ENCODE measurements at places on chromosomes 16 and 17.

DNA sequence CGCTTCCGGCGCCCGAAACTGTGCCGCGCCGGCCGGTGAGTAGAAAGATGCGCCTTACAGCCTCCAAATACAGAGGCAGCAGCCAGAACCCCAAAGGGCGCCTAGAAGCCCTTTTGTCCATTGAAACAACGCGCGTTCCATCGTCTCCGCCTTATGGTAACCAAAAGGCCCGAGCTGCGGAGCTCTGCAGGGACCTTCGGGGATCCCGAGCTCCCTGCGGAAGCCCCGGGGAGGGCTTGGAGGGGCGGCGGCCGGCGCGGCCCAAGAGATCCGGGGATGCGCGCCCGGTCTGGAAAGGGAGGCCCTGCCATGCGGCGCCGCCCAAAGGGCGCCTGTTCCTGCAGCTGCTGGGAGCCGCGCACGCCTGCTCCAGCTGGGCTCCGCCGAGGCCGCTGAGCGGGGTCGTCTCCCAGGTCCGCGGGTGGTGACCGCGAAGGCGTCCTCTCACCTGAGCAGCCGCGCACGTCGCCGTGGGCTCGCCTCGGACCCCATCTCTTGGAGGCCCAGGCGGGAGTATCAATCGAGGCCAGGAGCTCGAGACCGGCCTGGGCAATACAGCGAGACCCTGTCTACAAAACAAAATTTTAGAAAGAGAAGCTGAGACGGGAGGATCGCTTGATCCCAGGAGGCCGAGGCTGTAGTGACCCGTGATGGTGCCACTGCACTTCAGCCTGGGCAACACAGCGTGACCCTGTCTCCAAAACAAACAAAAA, 742 bp upstream of the FBXO31 start:
- no peak for DNase-seq

DNA sequence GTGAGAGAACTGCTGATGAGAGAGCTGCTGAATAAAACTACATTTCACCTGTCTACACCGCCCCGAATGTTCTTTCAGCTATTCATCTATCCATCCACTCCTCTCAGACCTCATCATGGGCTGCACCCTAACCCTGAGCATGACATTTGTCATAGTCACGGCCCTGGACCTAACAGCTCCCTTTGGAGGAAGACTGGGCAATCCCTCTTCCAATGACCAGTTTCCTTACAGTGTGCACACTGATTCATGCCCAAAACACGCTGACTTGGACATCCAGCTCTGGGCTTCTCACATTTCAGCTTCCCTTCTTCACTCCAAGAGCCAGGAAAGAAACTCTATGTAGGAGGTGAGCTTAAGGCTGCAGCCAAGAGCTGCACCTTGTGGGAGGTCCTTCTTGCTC, 41.8 kb upstream of the ARL4D start:
- no peak for DNase-seq

- no peak for DNase-seq
These were observed 14.5 kb downstream of the TSPOAP1 start for GRCh38 chr17:58313815-58314705.

DNA sequence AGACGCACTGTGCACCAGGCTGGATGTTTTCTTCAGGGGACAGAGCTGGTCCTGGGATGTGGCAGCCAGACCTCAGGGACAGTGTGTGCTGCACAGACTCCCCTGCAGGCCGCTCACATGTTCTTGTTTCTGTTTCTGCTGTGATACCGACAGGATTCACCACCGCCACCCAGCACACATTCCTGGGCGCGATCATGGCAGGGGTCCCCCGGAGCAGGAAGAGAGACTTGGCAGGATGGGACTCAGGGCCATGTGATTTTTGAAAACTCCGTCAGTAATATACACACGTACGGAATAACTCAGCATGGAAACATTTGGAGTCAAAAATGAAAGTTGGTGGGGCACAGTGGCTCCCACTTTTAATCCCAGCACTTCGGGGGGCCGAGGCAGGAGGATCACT, 79.0 kb downstream of the HAPSTR1 start:
- no peak for DNase-seq

GRCh38 chr17:31392002-31392855, 754 bp downstream of the RAB11FIP4 start:
- no peak for DNase-seq

DNA sequence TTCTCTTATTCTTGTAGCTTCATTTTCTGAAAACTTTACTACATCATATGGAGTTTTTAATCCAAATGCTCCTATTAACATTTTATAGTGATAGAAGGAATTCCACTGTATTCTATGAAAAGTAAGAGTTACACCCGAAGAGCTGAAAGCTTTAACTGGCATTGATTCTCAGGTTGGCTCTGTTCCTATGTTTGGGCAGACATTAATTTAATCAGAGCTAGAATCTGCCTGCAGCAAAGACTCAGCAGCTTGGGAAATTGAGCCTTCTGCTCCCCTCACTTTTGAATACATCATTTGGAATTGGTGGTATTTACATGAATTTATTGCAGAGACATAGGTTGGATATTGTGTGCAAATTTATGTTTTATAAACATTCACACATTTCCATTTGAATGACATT, 1494.7 kb downstream of the CDH8 start:
- DNase-seq = no peak

GRCh38 chr16:82240111-82240510, 70.1 kb upstream of the MPHOSPH6 start:
- no peak for DNase-seq

DNA sequence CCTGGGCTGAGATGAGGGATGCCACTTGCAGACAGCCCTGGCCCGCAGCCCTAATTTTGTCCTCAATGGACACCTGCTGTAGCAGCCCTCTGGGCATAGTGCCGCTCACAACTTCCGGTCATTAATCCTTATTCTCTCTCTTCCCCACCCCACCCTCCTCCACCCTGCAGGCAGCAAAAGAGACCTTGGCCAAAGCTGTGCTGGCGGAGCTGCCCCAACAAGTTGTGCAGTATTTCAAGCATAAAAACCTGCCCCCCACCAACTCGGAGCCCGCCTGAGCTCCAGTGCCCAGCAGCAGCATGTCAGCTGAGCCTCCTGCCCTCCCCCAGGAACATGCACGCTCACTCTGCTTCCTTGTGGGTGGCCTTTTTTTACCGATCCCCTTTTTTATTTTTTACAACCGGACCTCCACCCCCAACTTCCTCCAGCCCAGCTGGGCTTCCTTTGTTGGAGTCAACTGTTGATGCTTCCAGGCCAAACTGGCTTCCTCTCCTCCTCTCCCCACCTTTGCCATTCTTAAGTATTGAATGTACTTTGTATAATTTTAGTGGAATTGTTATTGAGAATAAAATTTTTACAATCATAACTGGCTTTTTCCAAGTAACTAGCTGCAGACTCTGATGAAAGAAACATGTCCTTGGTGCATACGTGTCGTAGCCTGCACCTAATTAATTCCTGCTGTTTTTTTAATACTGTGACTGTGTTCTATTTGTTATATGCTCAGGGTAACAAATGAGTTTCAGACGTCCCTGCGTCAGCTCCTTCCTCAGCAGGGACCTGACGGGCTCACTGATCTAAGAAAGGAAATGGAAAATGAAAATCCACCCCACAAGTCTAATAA, 38.2 kb downstream of the PSME3IP1 start:
- no peak for DNase-seq

DNA sequence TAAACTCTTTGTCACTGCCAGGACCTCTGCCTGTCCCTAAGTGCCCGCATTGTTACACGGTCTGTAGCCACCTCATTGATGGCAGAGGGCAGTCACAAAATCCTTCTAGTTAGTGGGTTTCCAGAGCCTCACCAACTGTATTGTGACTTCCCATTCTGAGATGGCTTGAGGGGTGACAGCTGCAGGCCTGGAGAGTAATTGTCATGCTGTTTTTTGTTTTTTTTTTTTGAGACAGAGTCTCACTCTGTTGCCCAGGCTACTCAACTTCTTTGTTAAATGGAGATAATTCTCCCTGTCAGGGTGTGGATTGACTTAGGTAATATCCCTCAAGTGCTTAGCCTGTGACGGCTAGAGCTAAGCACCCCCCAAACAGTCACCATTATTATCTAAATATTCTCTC, 77.9 kb downstream of the SDR42E1 start:
- no peak for DNase-seq

GRCh38 chr17:39746145-39746461, 8.4 kb downstream of the GRB7 start:
- no peak for DNase-seq

GRCh38 chr17:78106211-78106610, 22.3 kb downstream of the TMC6 start:
- no peak for DNase-seq

DNA sequence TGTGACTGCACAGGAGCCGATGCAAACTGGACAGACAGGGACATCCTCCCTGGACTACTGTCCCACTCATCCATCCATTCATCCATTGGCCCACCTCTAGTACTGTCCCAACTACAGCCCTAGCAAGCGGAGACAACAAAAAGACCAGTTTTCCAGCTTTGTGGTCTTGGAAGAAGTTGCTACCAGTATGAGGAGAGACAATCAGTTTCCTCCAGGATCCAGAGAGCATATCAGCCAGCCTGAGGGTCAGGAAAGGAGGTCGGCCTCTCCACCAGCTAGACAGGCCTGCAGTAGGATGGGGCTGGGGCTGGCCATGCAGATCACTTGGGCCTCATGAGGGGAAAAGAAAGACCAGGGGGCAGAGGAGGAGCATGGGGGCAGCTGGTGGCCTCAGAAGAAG, 16.8 kb downstream of the KRT33A start:
- no peak for DNase-seq

DNA sequence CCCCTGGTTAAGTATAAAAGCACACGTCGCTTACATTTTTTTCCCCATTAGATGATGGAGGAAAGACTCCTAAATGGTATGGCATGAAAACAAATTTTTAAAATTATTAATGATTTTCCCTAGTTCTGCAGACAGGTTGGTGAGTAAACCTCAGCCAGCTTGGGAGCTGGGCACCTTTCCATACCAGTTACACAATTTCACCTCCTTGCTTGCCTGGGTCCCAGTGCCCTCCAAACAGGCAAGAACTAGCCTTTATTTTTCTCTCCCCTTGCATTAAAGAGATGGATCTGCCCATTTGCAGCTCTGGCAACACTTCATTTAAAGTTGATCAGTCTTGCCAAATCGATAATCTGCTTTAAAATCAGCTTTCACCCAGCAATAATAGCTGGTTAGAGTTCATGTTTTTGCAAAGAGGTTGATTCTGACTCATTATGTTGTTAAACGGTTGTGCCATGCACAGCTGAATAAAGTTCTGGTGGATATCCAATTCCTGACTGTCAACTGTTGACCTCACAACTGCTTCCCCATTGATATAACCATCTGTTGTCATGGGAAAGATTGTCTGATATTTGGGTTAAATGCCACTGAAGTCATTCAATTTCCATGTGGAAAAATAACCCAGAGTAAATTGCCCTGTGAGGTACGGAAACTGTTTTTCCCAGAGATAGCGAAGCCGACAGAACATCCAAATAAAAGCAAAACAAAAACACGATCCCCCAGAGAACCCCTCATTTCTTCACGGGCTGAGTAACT, 1.3 kb downstream of the C17orf58 start:
- DNase-seq = peak; percentile 29

GRCh38 chr17:20074001-20074400, 64.8 kb downstream of the SPECC1 start:
- no peak for DNase-seq

- no peak for DNase-seq
These were observed 277.2 kb upstream of the CCL2 start for GRCh38 chr17:33977729-33978514.

DNA sequence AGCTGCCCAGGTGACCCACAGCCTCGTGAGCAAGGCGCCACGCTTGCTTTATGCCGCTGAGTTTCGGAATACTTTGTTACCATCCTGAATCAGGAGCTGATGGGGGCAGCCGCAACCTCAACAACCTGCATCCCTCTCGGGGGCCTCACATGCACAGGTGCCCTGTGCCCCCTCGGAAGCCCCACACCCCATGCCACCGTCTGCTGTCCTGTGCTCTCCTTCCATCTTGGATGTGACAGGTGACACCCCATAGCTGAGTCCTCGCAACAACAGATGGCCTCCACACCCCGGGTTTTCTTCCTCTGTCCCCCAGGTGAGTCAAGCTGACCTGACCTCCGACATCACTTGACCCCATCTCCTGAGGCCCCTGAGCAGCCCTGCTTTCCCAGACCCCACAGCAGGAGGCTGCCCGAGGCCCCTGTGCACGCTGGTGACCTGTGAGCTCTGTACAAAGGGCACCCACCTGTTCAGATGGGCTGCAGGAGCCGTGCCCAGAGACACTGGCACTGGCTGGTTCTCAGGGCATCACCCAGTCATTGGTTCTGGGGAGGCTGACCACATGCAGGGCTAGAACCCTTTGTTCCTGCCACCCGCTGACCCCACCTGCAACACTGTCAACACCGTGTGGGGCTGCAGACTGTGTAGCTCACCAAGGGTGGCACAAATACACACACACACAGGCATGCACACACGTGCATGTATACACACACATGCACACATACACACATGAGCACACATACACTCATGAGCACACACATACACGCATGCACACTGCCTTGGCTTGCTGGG, 57.7 kb downstream of the RMI2 start:
- DNase-seq = no peak

DNA sequence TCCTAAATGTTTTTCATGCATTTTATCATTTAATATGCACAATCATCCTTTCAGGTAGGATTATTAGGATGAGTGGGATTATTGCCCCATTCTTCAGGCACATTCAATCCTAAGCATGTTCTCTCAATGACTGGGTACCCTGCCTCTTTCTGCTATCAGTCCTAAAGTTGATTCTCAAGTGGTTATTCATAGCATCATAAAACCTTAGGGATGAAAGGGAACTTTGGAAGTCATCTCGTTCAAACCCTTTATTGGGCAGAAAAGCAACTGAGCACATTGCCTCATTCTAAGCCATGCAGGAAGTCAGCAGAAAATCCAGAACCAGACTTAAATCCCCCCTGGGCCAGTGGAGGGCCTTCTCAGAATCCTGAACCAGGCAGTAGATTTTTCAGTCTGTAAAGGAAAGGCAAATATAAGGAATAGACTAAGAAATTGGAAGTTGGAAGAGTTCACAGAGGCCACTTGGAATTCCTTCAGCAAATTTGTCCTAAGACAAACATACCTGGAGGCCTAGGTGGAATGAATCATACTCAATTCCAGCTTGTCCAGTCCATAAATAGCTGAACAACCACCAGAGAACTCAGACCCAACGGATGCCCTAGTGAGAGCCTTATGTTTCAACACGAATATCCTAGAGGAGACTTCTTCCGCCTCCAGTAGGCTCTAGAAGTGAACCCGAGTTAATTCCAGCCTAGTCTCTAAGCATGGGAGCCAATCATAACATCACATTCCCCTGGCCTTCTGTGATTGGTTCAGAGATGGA, 62.7 kb downstream of the IRX6 start:
- DNase-seq = no peak

DNA sequence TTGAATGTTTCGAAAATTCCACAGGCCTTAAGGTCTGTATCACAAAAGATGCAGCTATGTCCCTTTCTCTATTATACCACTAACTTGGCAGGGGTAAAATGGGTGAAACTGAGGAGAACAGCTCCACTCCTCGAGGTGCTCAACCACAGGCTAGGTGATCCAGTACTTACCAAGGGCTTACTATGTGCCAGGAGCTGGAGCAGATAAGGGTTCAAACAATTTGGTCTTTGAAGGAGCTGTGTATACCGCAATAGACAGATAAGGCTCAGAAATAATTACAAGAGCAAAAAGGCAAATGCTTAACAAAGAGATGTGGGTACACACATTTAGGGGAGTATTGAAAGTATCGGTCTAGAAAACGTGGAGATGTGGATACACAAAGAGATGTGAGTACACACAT, 1.5 kb downstream of the XPO6 start:
- DNase-seq = no peak
